Activated CD4-positive, alpha-beta T cell treated with anti-CD3 and anti-CD28 coated beads for 36 hours (primary cell): ENCODE measurements at places on chromosomes 4 and X. TPM values are rescaled to one million over a fixed set of nuclear protein-coding genes. Genes with fewer than 3 reads are reported as not detected.

The HTN1 gene
- not detected for total RNA-seq

The STPG2 gene
- total RNA-seq: 0.25 TPM

DNA sequence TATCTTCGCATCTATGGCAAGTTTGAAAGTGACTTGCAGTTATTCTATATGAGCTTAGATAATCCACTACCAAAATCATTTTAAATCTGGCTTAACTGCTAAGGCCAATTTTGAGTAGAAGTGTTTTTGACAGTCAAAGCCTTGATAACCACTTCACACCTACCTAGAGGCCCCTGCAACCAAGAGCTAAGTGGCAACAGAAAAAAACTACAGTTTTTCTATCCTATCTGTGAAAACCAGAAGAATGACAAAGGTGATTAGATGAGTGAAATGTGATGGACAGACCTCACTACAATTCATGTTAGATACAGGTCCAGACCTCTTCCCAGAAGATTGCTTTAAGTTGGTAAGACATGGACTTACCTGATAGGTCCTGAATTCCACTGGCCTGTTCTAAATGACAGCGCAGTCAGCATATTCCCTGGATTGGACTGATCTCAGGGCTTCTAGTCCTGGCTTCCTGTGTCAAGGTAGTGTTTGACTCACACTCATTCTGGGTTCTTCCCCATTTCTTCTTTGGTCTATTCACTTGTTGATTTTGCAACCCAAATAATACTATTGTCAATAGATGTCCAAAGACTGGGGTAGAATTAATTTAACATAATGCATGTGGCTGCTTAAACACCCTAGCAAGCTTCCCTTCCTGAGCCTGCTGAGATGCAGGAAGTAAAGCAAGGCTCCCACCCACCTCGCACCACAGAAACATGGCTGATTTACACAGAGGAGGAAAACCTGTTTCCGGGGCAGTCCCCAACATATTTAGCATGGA lies 65.1 kb downstream of the PPP3CA start:
- H3K27me3 ChIP-seq: no peaks in the 10 kb centered on the region
- H3K4me1 ChIP-seq: peaks cover 44% of the 10 kb centered on the region
- no peak overlapping the region for H3K27ac ChIP-seq
- no peak overlapping the region for H3K4me3 ChIP-seq

The RPA4 gene
- 0.26 TPM for total RNA-seq
